T-helper 17 cell (primary cell): ENCODE measurements at places on chromosomes 2 and 18.

DNA sequence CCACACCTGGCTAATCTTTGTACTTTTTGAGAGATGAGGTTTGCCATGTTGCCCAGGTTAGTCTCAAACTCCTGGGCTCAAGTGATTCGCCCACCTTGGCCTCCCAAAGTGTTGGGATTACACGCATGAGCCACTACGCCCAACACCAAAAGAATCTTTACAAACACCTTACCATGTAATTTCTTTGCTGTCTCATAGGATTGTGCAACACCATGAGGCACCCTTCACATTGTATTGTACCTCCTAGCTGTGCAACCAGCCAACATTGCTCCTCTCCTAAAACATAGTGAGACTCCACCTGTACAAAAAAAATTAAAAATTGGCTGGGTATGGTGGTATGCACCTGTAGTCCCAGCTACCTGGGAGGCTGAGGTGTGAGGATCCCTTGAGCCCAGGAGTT is 3.1 kb upstream of the MFSD6 start:
- no peak for DNase-seq

GRCh38 chr2:240620149-240620731 is 5.0 kb upstream of the GPR35 start:
- DNase-seq, result no peak

GRCh38 chr2:120109186-120110061 is 96.5 kb downstream of the EPB41L5 start:
- DNase-seq, result no peak

DNA sequence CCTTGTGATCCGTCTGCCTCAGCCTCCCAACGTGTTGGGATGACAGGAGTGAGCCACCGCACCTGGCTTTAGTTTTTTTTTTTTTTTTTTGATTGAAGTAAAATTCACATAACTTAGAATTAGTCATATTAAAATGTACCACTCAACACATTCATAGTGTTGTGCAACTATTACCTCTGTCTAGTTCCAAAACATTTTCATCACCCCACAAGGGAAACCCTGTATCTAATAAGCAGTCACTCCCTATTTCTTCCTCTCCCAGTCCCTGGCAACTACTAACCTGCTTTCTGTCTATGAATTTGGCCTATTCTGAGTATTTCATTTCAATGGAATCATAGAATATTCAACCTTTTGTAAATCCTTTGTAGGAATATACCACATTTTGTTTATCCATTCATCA is 123.9 kb upstream of the FAM117B start:
- no peak for DNase-seq

GRCh38 chr2:170821531-170822289 is 5.0 kb downstream of the GAD1 start:
- no peak for DNase-seq

DNA sequence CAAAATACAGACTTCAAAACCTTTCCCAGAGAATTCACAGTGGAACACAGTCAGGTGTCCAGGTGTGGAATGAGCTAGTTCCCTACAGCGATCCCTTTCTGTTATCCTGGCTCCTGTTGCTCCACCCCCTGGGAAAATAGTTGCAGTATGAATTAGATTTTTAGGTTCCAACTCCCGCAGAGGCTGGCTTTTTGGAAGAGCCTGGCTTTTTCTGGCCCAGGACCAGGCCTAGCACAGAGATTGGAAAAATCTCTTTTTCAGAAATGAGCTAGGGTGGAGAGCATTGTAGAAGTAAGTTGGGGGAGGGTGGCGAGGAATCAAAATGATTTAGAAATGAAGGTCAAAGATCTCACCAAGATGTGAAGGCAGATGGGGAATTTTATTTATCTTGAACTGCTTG is 27.1 kb downstream of the COL5A2 start:
- DNase-seq, result no peak

DNA sequence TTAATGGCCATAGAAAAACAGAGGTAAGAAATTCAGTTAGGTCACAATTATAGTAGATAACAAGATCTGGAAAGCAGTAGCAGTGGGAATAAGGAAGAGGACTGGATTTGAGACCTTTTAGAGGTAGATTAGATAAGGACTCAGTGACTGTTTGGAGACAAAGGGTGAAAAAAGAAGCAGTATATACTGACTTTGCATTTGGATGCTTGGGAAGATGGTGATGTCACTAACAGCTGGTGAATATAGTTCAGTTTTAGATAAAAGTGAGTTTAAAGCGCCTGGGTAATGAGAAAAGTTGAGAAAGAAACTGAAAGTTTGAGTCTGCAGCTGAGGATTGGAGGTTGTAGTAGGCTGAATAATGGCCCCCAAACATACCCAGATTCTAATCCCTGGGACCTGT is 32.8 kb upstream of the TMEM17 start:
- no peak for DNase-seq

DNA sequence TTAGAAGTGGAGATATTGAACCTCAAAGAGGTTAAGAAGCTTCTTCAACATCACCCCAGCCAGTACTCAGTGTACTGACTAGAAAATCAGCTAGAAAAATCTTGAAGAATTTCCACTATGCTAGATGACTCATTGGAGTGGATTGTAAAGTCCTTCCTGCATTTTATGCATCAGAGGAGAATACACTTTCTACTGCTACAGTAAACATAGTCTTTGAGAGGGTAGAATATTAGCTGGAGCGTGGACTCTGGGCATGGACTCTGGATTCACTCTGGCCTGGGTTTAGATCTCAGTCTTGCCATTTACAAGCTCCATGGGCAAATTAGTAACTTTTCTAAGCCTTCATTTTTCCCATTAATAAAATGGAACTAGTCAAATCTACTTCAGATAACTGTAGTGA is 215.9 kb downstream of the IRS1 start:
- DNase-seq, result no peak

DNA sequence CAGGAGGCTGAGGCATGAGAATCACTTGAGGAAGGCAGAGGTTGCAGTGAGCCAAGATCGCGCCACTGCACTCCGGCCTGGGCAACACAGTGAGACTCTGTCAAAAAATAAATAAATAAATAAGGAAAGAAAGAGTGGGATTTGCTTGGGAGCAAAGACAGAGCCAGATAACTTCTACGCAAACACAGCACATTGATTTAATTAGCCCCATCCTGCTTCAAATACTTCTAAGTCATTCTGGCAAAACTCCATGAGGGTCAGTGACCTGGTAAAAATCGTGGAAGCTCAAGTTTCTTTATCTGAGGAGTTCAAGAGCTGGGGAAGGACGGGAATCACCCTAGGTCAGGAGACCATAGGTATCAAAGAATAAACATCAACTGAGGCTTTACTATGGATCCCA is 70.6 kb upstream of the TCF7L1 start:
- DNase-seq, result no peak
